ENCODE measurements at places on chromosomes 5 and 9.

GRCh38 chr9:33437205-33437604 lies 10.2 kb downstream of the AQP3 start:
- H3K27me3 ChIP-seq: no peaks in the 10 kb centered on the region
- DNase-seq: no peak
- no peak overlapping the region for H3K27ac ChIP-seq
- no peak overlapping the region for H3K4me3 ChIP-seq
- peaks cover 27% of the 10 kb centered on the region for H3K4me1 ChIP-seq

- H3K4me1 ChIP-seq: no peaks in the 10 kb centered on the region
- H3K27ac ChIP-seq: no peak overlapping the region
- H3K36me3 ChIP-seq: no peaks in the 10 kb centered on the region
- no peak overlapping the region for H3K4me3 ChIP-seq
- no peak for DNase-seq
Measured at GRCh38 chr9:107472581-107473340, 16.8 kb downstream of the KLF4 start.

DNA sequence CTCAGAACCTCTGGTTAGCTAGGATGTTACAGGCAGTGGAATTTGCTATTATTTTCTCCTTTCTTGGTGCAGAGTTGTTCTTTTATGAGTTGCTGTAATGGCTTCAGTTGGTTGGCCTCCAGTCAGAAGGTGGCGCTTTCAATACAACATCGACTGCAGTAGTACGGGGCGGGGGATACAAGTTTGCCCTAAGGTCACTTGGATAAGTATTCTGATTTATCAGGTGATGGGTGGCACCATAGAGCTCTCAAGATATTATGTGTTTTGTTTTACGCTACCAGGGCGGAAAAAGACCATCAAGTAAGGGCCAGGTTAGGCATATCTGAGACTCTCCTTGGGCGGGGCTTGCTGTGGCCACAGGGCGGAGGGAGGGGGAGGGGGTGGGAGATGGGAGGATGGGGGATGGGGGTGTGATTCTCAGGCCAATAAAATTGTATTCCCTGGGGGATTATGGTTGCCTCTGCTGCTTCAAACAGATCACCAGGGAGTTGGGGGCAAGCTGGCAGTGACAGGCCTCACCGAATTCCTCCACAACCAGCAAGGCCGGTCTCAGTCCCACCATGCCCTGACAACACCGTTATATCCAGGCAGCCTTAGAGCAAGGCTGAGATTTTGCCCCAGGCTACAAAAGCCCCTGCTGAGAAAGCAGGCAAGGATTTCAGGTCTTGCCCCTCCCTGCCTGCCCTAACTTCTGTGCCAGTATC lies 15.9 kb upstream of the RNF38 start:
- peaks cover 18% of the 10 kb centered on the region for H3K4me1 ChIP-seq
- H3K27me3 ChIP-seq: no peaks in the 10 kb centered on the region
- H3K4me3 ChIP-seq: no peak overlapping the region
- H3K27ac ChIP-seq: no peak overlapping the region
- H3K36me3 ChIP-seq: peaks cover 6% of the 10 kb centered on the region

GRCh38 chr9:133458643-133459312 lies 1.0 kb upstream of the CACFD1 start:
- H3K4me3 ChIP-seq: peak overlapping the region; percentile 92
- no peaks in the 10 kb centered on the region for H3K36me3 ChIP-seq
- DNase-seq: no peak
- no peak overlapping the region for H3K27ac ChIP-seq
- no peaks in the 10 kb centered on the region for H3K27me3 ChIP-seq
- no peaks in the 10 kb centered on the region for H3K4me1 ChIP-seq

DNA sequence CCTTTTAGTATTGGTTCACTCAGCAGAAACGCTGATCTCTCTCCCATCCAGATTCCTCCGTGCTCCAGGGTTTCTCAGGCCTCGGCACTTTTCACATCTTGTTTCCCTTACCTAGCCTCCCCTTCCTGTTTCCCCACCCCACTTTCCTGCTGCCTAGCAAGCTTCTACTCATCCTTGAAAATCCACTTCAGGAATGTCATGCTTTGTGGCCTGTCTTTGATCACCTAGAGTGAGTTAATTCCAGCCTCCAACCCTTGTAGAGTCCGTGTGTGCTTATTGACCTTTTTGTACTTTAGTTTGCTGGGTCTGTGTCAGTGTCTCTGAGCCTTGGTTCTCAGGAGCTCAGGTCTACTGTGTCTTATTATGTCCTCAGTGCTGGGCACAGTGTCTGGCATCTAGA lies 116.6 kb downstream of the AOPEP start:
- H3K4me3 ChIP-seq: no peak overlapping the region
- DNase-seq: no peak
- H3K27ac ChIP-seq: no peak overlapping the region
- no peaks in the 10 kb centered on the region for H3K36me3 ChIP-seq
- H3K27me3 ChIP-seq: no peaks in the 10 kb centered on the region

GRCh38 chr5:24510523-24510988 lies 134.2 kb downstream of the CDH10 start:
- H3K4me1 ChIP-seq: no peaks in the 10 kb centered on the region
- no peak overlapping the region for H3K27ac ChIP-seq
- DNase-seq: no peak
- no peaks in the 10 kb centered on the region for H3K36me3 ChIP-seq

DNA sequence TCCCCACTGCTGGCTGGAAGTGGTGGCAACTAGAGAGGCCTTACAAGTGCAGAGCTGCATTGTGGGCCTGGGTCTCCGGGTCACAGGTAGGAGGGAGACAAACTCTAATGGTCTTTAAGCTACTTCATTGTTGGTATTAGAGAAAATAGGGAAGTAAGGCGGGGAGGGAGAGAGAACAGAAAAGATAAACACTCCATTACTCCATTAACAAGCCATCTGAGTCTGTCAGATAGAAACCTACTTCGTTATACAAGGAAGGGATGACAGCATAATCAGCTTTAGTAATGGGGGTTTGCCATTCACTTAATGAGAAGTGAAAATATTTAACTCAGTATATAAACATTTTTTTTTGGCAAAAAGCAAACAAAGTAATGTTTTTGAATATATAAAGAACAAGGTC lies 107.4 kb downstream of the TLE1 start:
- H3K4me1 ChIP-seq: peaks cover under 1% of the 10 kb centered on the region
- peaks cover 38% of the 10 kb centered on the region for H3K36me3 ChIP-seq
- no peaks in the 10 kb centered on the region for H3K27me3 ChIP-seq
- H3K27ac ChIP-seq: no peak overlapping the region
- no peak overlapping the region for H3K4me3 ChIP-seq
- no peak for DNase-seq

DNA sequence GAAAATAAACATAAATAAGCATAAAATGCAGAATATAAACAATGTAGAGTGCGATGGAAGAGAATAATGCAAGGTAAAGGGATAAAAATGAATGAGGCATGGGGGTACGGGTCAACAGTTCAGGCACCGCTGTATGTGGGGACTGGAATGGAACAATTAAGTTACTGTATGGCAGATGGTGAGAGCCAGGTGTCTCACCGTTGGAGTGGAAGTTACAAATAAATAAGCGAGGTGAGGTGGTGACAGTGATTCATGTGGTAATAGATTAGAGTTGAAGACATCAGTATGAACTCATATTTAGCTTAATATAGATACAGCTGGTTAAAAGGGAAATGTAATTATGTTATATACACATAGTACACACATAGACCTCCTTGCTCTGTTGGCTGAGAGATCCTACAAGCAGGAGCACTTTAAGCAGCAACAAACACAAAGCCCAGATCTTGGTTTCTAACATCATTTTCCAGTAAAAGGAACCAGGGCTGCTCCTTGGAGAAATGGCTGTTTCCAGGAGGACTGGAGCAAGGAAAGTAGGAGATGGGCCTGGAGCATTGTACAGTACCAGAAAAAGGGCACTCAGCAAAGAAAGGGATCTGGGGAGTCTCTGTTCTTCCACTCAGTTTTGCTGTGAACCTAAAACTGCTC lies 2.4 kb upstream of the OMD start:
- no peak overlapping the region for H3K4me3 ChIP-seq
- H3K27ac ChIP-seq: no peak overlapping the region
- peaks cover 23% of the 10 kb centered on the region for H3K4me1 ChIP-seq
- H3K36me3 ChIP-seq: no peaks in the 10 kb centered on the region

DNA sequence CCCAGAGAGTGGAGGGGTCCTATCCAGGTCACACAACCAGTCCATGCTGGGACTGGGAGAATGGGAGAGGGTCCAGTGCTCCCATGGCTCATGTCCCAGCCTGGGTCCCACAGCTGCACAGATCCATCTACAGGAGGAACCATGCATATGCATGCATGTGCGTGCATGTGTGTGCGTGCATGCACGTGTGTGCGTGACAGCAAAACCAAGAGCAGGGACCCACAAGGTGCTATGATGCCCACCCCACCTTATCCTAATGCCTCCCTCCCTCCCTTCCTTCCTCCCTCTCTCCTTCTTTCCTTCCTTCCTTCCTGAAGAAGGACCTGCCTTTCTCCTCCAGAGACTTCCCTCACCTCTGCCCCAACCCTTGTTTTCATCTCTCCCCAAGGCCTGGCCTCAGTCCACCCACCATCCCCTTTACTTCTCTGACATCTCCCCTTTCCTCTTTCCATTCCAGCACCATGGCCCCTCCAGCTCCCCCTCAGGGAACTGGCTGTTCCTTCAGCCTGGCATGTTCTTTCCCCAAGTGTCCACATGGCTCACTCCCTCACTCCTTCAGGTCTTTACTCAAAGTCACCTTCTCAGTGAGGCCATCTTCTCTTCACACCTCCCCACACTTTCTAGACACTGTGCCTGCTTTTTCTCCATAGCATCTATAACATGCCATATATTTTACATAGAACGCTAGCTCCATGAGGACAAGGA lies 21.8 kb downstream of the AQP7 start:
- no peak overlapping the region for H3K4me3 ChIP-seq
- no peak overlapping the region for H3K27ac ChIP-seq
- H3K36me3 ChIP-seq: peaks cover 7% of the 10 kb centered on the region
- H3K27me3 ChIP-seq: no peaks in the 10 kb centered on the region

DNA sequence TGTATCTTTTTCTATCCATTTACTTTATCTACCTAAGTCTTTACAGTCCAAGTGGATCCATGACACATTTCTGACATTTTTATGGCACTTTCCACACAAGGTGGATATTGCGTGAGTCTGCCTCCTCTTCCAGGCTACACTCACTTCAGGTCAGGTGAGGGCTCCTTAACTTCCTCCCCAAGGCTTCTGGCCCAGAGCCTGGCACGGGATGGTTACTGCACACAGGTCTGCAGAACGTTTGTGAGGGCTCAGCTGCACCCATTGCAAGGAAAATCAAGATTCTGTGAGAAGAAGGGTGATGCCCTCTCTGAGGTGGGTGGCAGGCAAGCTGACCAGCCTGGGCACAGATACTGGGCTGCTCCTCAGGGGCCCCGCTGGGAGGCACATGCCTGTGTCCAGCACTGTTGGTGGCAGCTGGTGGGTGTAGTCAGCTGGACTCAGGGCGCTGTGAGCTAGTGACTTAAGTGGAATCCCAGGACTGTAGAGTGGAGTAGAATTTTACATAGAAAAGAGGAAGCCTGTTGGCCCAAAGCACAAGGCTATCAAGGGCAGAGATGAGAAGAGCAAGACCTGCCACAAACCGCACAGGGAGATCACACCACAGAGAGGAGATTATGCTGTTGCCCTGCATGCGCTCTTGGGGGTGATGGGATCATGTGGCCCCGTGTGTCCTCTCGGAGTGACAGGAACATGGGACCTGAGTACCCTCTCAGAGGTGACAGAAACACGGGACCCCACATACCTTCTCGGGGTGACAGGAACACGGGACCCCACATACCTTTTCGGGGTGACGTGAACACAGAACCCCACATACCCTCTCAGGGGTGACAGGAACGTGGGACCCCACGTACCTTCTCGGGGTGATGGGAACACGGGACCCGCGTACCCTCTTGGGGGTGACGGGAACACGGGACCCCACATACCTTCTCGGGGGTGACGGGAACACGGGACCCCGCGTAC lies 21.3 kb downstream of the AHRR start:
- no peaks in the 10 kb centered on the region for H3K4me1 ChIP-seq
- H3K27me3 ChIP-seq: no peaks in the 10 kb centered on the region
- no peak for DNase-seq
- no peak overlapping the region for H3K27ac ChIP-seq

GRCh38 chr9:131402073-131402472 lies 8.2 kb downstream of the PRRC2B start:
- H3K4me3 ChIP-seq: peak overlapping the region; percentile 68
- H3K27me3 ChIP-seq: no peaks in the 10 kb centered on the region
- no peak overlapping the region for H3K27ac ChIP-seq
- peaks cover 29% of the 10 kb centered on the region for H3K36me3 ChIP-seq
- H3K4me1 ChIP-seq: peaks cover 56% of the 10 kb centered on the region
- DNase-seq: peak; percentile 60

DNA sequence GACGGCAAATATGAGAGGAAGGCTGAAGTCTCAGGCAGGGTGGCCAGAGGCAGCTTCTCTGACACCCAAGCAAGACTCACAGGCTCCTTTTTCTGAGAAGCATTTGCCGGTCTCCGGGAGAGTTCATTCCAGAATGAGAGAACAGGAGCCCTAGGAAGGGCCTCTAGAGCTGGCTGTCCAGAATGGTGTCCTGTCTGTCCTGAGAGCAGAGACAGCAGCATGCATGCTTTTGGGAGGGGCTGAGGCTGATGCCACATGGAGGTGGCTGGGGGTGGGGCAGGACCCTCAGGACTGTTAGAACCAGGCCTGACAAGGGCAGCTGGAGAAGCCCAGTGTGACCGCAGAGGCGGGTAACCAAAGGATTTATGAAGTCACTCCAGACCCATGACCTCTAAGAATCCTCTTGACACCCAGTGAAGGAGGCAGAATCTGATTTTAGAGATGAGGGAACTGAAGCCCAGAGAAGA lies 60.0 kb downstream of the SHB start:
- peak overlapping the region; percentile 99 for H3K27ac ChIP-seq
- peaks cover 4% of the 10 kb centered on the region for H3K36me3 ChIP-seq
- DNase-seq: no peak
- H3K4me1 ChIP-seq: peaks cover 44% of the 10 kb centered on the region

GRCh38 chr5:170302653-170303501 lies 5.3 kb upstream of the LCP2 start:
- H3K4me3 ChIP-seq: no peak overlapping the region
- H3K4me1 ChIP-seq: peaks cover 15% of the 10 kb centered on the region
- no peak overlapping the region for H3K27ac ChIP-seq
- no peaks in the 10 kb centered on the region for H3K27me3 ChIP-seq
- DNase-seq: no peak

- DNase-seq: no peak
- no peaks in the 10 kb centered on the region for H3K4me1 ChIP-seq
- H3K36me3 ChIP-seq: no peaks in the 10 kb centered on the region
- no peak overlapping the region for H3K4me3 ChIP-seq
- H3K27me3 ChIP-seq: peaks cover 87% of the 10 kb centered on the region
Measured at GRCh38 chr9:126111556-126111955, 215.1 kb upstream of the MVB12B start.
